ENCODE measurements at places on chromosomes 12 and 14. TPM values are rescaled to one million over a fixed set of nuclear protein-coding genes. Genes with fewer than 3 reads are reported as not detected.

KCNC2 gene
- polyA plus RNA-seq, result not detected

- H3K27ac ChIP-seq, result no peak overlapping the region
- DNase-seq, result no peak
- no peaks in the 10 kb centered on the region for H3K36me3 ChIP-seq
- no peak overlapping the region for H3K4me3 ChIP-seq
Measured at GRCh38 chr12:59149995-59150642, 229.8 kb upstream of the LRIG3 start.

DNA sequence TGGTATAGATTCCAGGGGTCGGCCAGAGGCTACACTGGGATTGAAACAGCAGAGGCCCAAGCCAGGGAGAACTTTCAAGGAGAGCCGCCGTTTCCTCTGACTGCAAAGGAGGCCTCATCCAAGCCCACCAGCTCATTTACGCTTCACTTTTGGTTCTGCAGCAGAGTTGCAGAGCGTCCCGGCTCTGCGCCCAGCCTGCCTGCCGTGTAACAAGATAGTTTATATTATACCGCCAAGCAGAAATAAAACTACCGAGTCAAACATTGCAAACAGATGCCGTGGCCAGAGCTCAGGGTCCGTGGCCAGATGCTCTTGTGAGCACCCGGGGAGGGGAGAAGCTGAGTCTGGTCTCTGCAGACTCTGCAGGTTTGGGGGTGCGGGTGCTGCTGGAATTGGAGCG lies 60.7 kb upstream of the TBX3 start:
- H3K27me3 ChIP-seq, result no peaks in the 10 kb centered on the region
- no peaks in the 10 kb centered on the region for H3K4me1 ChIP-seq
- H3K27ac ChIP-seq, result no peak overlapping the region
- no peak for DNase-seq
- H3K4me3 ChIP-seq, result no peak overlapping the region
- no peaks in the 10 kb centered on the region for H3K36me3 ChIP-seq

IFNG-AS1 gene
- 5.8 TPM for polyA plus RNA-seq

GRCh38 chr12:54355104-54355815 lies 9.0 kb downstream of the GPR84 start:
- no peak overlapping the region for H3K4me3 ChIP-seq
- DNase-seq, result no peak
- no peaks in the 10 kb centered on the region for H3K4me1 ChIP-seq
- peaks cover 2% of the 10 kb centered on the region for H3K27me3 ChIP-seq
- no peak overlapping the region for H3K27ac ChIP-seq

GRCh38 chr12:27709932-27710591 lies 570 bp upstream of the MRPS35 start:
- H3K27ac ChIP-seq, result peak overlapping the region; percentile 91
- no peak for DNase-seq
- peaks cover 45% of the 10 kb centered on the region for H3K4me1 ChIP-seq

PFDN5 gene
- polyA plus RNA-seq, result 829 TPM

TTC8 gene
- polyA plus RNA-seq, result 2.8 TPM

Data from immature natural killer cell (primary cell).